ENCODE measurements at places on chromosomes 6 and 20. TPM values are rescaled to one million over a fixed set of nuclear protein-coding genes. Genes with fewer than 3 reads are reported as not detected.
A peak's percentile ranks its signal among the peaks of the same experiment; 100 is the strongest.

SLC26A8 gene
- 0.03 TPM for total RNA-seq

CST8 gene
- total RNA-seq: not detected

ENPP1 gene
- 17.8 TPM for total RNA-seq

BPIFA1 gene
- total RNA-seq: not detected

BFSP1 gene
- 3.1 TPM for total RNA-seq

FAM217A gene
- not detected for total RNA-seq

TRIM27 gene
- 98.8 TPM for total RNA-seq

LY6G6D gene
- total RNA-seq: 2.8 TPM

KIF13A gene
- total RNA-seq: 25.8 TPM

TPX2 gene
- 119 TPM for total RNA-seq

FHL5 gene
- not detected for total RNA-seq

WFDC10B gene
- 0.52 TPM for total RNA-seq

LZTS3 gene
- total RNA-seq: 11.0 TPM

GRCh38 chr6:158050955-158051354, 69.3 kb downstream of the SYNJ2 start:
- no peak for DNase-seq

- DNase-seq: no peak
These were observed 10.1 kb downstream of the GSS start for GRCh38 chr20:34945315-34946077.

- DNase-seq: no peak
These were observed 47.8 kb upstream of the NRSN1 start for GRCh38 chr6:24078200-24078599.

GRCh38 chr6:107235511-107235910, 120.2 kb upstream of the BEND3 start:
- DNase-seq: no peak

- DNase-seq: no peak
These were observed 869.9 kb downstream of the KIF16B start for GRCh38 chr20:15703171-15703911.

- DNase-seq: no peak
These were observed 11.9 kb downstream of the SLX4IP start for GRCh38 chr20:10447028-10447427.

DNA sequence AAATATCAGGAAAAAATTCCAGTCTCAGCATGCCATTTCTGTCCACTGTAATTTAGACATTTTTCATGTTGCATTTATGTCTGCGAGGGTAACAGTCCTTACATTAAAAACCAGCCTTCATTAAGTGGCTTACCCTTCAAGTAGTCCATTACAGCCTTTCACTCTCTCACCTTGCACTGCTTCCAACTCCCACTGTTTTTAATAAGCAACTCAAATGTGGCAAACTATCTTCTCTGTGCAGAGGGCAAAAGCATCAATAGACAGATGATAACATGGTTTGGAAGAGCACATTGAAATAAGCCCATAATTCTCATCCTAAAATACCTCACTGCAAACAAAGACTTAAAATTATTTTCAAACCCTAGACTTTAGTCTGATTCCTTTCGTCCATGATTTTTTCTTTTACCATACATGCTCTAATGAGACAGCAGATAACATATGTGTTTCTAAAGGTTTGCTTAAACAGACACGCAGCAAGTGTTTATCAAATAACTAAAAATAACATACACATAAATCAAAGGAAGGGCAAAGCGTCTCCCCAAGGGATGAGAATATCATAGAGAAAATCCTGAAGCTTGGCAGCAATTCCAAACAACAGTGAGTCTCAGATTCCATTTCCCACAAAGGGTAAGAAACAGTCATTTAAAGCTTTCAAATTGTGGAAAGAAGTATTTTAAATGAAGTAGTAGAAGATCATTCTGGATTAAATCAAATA, 130.4 kb downstream of the PTPRK start:
- DNase-seq: no peak

DNA sequence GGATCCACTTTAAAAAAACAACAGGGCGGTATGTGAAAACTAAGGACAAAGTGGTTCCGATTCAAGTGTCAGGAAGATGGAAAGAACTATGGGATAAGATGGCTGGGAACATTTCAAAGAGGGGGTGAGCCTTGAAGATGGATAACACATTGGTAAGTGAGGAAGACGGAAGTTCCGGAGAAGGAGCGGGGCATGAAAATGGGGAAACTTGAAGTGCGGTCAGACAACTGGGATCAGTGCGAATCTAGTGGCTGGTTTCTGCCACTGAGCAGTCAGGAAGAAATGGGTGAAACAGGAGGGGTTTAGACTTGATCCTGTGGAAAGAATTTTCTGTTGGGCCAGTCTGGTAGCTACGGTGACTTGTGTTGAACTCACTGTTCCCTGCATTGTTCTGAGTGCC, 1.2 kb downstream of the NAA20 start:
- DNase-seq: no peak

- DNase-seq: no peak
These were observed 20.6 kb downstream of the FKBP5 start for GRCh38 chr6:35668096-35668495.

GRCh38 chr6:129908858-129909257, 47.7 kb upstream of the TMEM244 start:
- DNase-seq: no peak

- no peak for DNase-seq
These were observed 54.6 kb downstream of the LYRM4 start for GRCh38 chr6:5205877-5206850.

GRCh38 chr6:157800420-157801237, 22.4 kb upstream of the SNX9 start:
- DNase-seq: no peak

- no peak for DNase-seq
These were observed 79.9 kb downstream of the GCLC start for GRCh38 chr6:53464927-53465460.

GRCh38 chr6:139708337-139709199, 334.1 kb upstream of the CITED2 start:
- DNase-seq: no peak

GRCh38 chr6:75775219-75775618, 26.2 kb downstream of the MYO6 start:
- no peak for DNase-seq

DNA sequence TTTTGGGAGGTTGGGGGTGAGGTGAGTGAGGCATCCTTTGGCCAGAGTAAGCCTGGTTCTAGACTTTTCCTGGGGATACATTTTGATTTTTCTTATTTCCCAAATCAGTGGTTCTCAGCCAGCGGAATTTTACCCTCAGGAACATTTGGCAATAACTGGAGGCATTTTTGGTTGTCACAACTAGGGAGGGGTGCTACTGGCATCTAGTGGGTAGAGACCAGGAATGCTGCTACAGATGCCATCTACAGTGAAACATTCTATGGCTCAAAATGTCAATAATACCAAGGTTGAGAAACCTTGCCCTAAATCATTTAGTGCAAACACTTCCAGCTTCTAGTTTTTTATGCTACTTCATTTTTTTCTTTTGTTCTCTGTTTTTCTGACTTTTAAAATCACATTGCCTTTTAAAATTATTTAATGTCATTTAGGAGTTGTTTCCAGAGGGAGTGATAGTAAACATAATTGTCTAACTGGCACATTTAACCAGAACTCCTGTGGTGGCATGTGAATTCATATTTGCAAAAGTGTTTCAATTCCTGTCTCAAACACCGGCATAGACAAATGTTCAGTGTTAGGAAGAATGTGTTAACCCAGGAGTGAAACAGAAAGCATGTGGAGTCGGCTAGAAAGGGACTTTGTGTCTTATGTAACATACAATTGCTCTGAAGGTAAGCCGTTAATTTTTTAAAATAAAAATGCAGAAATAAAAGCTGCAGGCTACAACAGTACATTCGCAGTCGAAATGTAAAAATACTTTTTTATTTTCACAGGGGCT, 59.0 kb downstream of the QRSL1 start:
- no peak for DNase-seq

DNA sequence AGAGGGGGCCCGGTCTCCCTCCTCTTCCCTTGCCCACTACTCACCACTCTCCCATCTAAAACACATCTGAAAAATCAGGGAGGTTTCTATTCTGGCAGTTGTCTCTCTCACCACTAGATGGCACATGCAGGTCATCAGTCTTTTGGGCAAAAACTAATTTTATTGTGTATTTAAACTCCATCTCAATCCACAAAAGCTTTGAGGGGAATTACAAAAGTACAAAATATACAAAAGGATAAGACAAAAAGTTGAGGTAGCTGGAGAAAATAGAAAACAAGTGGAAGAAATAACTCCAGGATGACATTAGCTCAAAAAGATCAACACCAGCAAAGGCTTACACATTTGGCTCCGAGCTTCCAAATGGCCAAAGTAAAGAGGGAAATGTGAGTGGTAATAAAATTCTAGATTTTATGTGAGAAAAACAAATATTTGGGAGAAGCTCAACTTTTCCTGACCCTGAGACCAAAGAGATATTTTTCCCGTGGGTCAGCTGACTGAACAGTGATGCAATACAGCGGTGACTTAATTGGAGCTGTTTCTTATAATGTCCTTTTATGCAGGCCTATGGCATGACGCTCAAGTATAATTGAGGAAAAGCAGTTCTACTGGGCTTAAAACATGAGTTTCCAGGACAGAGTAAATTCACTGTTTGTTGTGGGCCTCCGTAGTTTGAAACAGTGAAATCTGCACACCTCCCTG, 79.8 kb upstream of the CHD6 start:
- DNase-seq: peak; percentile 65

- DNase-seq: peak; percentile 67
These were observed 55.2 kb upstream of the ADGRF1 start for GRCh38 chr6:47097092-47097945.

DNA sequence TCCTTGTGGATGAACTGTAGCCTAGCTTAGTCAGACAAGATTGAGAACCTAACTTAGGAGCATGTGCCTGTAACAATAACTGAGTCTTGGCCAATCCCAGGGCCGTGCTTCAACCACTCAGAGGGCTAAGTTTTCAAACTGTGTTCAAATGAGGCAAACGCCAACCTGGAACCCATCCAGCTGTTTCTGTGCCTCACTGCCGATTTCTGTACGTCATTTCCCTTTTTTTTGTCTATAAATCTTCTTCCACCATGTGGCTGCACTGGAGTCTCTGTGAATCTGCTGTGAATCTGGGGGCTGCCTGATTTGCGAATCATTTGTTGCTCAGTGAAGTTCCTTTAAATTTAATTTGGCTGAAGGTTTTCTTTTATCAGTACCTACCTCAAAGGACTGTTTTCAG, 115.0 kb upstream of the CHD6 start:
- DNase-seq: no peak

DNA sequence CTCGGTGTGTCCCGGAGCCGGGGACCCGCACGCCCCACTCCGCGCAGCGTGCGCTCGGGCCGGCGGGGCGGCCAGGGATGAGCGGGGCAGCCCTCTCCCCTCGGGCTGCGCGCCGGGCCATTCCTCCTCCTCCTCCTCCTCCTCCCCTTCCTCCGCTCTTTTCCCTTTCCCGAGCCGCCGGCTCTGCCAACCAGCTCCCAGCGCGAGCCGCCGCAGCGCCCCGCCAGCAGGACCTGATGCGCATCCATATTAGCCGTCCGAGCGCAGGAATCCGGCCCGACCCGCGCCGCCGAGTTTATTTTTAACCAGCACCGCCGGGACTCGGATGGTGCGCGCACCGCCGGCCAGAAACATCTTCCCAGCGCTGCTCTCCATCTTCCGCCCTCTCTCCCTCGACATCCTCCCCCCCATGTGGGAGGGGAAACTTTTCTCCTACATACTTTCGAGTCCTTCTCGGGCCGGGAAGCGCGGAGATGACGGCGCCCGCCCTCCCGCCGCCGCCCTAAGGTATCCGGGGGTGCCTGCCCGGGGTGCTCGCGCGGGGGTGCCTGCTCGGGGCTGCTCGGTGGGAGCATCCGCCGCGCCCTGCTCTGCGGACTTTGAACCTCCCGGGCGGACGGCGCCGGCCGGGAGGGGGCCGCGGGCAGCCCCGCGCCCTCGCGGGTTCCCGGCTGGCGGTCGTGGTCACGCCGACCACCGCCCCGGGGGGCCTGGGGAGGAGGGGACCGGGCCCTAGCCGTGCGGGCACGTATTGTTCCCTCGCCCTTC, 619 bp downstream of the RREB1 start:
- peak; percentile 81 for DNase-seq

GRCh38 chr6:108902382-108902792, 54.2 kb downstream of the ARMC2 start:
- no peak for DNase-seq

DNA sequence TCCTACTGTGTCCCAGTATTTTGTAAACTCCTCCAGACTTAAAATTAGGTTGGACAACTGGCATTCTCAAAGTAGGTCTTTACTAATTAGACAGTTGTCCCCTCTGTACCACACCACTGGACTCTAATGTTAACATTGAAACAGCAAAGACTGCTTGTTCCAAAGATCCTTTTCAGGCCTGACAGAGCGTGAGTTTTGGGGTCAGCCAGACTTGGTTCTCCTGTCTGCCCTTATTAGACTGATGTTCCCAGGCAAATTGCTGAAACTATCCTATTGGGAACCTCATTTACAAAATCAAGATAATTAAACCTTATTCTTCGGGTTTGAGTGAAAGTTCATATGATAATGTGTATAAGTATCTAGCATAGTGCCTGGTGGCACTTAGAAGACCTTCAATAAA, 3.7 kb upstream of the BICRAL start:
- no peak for DNase-seq

- peak; percentile 86 for DNase-seq
These were observed 643 bp downstream of the DLGAP4 start for GRCh38 chr20:36306553-36307411.

DNA sequence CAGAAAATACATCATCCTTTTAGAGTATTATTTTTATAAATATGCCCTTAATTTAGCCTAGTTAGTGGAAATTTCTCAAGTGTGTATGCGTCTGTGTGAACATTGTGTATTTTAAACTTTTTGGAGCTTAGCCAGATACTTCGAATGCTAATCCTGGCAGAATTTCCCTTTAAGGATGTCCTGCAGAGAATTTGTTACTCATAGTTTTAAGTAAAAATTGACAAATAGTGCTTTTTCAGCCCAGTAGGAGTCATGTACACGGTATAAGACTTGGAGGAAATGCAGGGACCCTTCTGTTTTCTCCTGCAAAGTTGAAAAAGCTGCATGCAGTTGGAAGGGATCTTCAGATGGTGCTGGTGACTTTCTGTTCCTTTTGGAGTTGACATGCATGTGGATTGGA, at the start of gene FHL5:
Gene FHL5, plus strand, starts transcription at position 243 of the 400 bp plus-strand sequence. CDS start 40,486 bp downstream, outside the sequence.
- DNase-seq: no peak

DNA sequence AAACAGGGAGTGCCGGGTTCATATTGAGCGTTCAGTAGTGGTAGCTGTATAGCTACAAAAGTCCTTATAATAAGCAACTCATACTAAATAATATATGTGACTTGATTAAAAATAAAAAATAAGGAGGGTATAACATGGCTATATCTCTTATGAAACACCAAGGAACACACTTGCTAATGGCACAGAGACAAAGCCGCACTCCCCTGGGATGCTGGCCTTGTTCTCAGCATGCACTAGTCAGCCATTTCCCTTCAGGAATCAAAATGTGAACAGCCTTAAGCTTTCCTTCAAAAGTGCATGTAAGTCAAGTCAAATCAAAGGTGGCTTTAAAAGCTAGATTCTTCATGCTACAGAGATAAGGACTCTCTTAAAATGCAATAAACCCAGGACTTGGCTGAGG, 9.4 kb downstream of the HMGCLL1 start:
- no peak for DNase-seq
